ENCODE measurements at places on chromosomes 12 and 14.

- peak; percentile 98 for DNase-seq
Measured at GRCh38 chr12:121015825-121016766, at the start of gene C12orf43. Gene C12orf43, minus strand, starts transcription at chr12:121016487. Its CDS starts 13 bp downstream, at chr12:121016474.

GRCh38 chr14:61517911-61518384, 177.4 kb upstream of the HIF1A start:
- DNase-seq, result no peak

DNA sequence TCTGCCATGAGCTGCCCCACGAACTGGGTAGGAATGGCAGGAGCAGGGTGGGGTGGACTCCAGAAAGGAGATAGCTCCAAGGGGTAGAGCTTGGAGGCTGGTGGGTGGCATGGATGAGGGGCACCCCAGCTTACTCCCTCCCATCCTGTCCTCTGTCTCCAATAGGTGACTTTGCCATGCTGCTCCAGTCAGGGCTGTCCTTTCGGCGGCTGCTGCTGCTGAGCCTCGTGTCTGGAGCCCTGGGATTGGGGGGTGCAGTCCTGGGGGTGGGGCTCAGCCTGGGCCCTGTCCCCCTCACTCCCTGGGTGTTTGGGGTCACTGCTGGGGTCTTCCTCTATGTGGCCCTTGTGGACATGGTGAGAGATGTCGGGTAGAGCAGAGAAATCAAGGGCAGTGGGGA, 7.1 kb downstream of the SLC39A5 start:
- no peak for DNase-seq

- no peak for DNase-seq
Measured at GRCh38 chr12:15575671-15576541, 213.3 kb downstream of the EPS8 start.

GRCh38 chr14:65304963-65305362, 107.6 kb upstream of the FUT8 start:
- peak; percentile 35 for DNase-seq

DNA sequence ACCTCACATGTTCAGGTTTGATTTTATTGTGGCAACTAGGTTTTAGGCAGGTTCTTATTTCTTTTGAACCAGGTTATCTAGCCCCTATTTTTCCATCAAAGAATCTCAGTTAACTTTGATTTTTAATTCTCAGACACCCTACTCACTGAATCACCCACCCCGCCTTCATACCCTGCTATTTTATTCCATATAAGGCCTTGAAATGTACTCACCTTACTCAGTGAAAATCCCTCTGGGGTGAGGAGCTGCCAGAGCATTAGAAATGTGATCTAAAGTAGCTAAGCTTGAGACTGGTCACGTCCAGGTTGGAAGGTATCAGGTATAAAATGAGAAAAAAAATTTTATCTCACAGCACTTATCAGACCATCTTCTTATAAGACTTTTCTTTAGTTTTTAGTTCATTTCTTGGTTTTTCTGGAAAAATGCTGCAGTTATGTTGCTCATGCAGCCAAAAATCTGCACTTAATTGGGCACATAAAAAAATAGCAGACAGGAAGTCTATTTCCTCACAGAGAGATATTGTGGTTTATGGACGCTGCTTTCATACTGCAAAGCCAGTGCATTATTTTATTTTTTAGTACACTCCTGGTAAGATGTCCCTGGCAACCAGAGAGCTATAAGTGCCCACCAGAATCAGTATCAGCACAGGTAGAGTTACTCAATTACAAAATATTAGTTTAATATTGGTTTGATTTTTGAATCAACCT, 101.5 kb upstream of the CCDC91 start:
- no peak for DNase-seq

GRCh38 chr12:126932156-126932555, 1334.8 kb upstream of the TMEM132C start:
- no peak for DNase-seq

DNA sequence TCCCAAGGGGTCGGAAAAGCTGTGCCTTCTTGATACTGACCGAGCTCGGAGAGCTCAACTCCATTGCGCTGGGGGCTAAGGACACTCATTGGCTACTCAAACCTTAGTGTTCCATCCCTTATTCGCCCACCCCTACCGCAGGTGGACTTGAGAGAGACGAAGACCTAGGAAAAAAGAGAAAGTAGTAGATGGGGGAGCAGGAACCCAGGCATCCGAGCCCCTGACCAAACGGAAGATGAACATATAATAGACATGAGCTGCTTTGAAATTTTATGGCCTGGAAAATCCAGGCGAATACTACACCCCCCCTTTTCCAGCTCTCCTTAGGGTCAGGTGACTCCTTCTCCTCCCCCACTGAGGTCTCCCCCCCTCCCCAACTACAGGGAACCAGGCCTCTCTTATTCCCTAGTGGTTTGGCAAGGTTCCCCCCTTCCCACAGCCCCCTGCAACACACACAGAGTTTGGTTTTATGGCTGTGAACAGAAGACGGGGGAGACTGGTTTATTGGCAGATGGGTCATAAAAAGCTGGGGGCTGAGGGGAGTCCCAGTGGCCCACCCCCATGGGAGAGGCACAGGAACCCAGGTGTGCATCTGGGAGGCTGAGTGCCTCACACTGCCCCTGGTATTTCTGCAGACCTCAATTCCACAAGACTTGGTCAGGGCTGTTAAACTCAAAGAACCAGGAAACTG, 1.6 kb downstream of the GDF11 start:
- DNase-seq, result no peak

- DNase-seq, result no peak
Measured at GRCh38 chr14:58353516-58354299, 42.0 kb upstream of the TOMM20L start.

- no peak for DNase-seq
Measured at GRCh38 chr14:77421201-77421600, 2.1 kb downstream of the NOXRED1 start.
